Esophagus muscularis mucosa (tissue), 4 donors: ENCODE measurements at places on chromosomes 2 and 18. TPM values are rescaled to one million over a fixed set of nuclear protein-coding genes. Genes with fewer than 3 reads are reported as not detected.

Gene CCDC150
- 0.58 TPM for total RNA-seq

DNA sequence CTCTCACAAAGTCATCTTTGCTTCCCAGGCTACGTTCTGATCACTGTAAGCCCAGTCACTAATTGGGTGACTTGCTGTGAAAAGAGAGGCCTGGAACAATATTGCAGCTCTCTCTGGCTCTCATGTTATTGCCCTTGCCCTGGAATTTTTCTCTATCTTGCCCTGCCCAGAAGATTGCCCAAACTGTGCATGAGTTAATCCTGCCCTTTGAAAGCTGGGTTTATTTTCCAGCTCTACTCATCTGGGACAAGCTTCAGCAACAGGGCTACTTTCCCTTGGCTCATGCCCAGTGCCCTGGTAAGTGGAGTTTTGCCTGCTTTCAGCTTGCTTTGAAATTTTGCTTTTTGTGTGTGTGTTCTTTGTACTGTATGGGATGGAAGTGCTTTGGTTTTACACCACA is 6.9 kb upstream of the EHBP1 start:
- no peaks in the 10 kb centered on the region for H3K4me1 ChIP-seq
- H3K27ac ChIP-seq = no peak overlapping the region

DNA sequence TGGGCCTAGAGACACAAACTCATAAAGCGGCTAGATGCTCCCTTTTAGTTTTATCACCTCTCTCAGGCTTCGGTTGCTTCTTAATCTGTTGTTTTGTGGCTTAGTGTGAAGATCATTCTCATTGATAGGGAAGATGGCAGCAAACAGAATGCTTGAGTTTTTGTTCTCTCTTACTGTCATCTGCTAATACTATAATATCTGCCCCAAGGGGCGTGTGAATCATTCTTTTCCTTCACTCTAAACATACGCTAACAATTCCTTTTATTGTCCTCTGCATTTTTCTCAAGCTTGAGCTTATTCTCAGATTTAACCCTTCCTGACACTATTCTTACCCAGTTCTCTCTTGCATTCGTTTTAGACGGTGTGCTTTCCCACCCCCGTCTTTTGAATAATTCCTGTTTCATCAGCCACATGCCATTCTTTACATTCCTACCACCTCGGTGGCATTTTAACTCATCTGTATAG is 323.9 kb upstream of the NRP2 start:
- H3K27ac ChIP-seq = no peak overlapping the region
- H3K4me1 ChIP-seq = no peaks in the 10 kb centered on the region
- H3K27me3 ChIP-seq = no peaks in the 10 kb centered on the region
- DNase-seq = no peak

- H3K4me3 ChIP-seq = no peak overlapping the region
- peaks cover 4% of the 10 kb centered on the region for H3K4me1 ChIP-seq
- no peaks in the 10 kb centered on the region for H3K36me3 ChIP-seq
- no peaks in the 10 kb centered on the region for H3K27me3 ChIP-seq
Observed at GRCh38 chr2:64250751-64251423, 106.7 kb upstream of the PELI1 start.

DNA sequence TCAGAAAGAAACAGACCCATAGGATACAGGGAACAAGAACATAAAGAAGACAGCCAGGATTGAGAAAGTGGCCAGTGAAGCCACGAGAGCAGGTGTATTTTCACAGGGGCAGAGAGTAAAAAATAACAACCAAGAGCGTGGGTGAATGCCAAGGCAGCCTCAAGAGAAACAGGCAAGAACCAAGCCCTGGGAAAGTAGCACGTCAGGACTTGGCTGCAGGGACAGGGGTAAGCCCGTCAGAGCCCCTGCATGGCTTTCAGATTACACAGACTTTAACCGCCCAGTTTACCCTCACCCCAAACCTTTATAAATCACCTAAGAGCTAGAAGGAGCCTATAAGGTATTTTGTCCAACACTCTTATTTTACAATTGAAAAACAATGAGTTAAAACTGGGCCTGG is 43.7 kb downstream of the ARL4C start:
- H3K4me1 ChIP-seq = no peaks in the 10 kb centered on the region
- no peak overlapping the region for H3K4me3 ChIP-seq
- no peaks in the 10 kb centered on the region for H3K36me3 ChIP-seq
